ENCODE measurements at places on chromosomes 16 and 17.

DNA sequence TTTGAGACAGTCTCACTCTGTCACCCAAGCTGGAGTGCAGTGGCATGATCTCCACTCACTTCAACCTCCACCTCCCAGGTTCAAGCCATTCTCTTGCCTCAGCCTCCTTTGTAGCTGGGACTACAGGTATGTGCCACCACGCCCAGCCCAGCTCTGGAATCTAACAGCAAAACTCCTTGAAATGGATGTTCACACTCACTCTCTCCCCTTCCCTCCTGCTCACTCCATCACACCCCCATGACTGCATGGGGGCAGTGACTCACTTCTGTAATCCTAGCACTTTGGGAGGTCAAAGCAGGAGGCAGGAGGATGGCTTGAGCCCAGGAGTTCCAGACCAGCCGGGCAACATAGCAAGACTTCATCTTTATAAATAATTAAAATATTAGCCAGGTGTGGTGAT is 11.1 kb upstream of the TFAP4 start:
- no peak for DNase-seq

DNA sequence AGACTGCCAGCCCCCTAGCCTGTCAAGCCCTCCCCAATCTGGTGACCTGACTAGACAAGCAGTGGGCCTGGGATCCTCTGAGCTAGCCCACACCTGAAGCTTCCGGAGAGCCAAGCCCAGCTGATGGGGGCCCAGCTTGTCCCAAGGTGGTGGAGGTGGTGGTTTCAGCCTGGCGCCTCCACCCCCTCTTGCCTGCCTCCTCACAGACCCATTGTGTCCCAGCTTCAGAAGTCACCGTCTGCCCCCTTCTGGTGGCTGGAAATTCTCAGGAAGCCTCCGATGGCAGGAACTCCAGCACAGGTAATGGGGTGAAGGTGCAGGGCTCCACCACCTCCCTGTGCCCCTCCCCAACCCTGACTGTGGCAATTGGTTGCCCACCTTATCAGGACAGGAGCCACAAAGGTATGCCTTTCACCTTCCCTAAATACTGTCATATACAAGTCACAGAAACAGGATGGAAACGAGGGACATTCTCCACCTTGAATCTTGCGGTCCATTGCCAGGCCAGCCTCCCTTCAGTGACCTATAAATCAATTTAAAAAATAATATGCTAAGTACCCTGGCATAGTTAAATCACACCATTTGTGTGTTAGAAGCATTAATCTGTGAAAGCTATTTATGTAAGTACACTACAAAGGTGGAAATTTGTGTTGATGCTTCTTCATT is 66.0 kb upstream of the ZNF423 start:
- DNase-seq = peak; percentile 16

- no peak for DNase-seq
These were observed 39.2 kb downstream of the FTO start for GRCh38 chr16:53743149-53743566.

GRCh38 chr16:78323315-78323714 is 223.9 kb downstream of the WWOX start:
- no peak for DNase-seq

- no peak for DNase-seq
These were observed 2.9 kb downstream of the TMEM170A start for GRCh38 chr16:75461575-75461974.

DNA sequence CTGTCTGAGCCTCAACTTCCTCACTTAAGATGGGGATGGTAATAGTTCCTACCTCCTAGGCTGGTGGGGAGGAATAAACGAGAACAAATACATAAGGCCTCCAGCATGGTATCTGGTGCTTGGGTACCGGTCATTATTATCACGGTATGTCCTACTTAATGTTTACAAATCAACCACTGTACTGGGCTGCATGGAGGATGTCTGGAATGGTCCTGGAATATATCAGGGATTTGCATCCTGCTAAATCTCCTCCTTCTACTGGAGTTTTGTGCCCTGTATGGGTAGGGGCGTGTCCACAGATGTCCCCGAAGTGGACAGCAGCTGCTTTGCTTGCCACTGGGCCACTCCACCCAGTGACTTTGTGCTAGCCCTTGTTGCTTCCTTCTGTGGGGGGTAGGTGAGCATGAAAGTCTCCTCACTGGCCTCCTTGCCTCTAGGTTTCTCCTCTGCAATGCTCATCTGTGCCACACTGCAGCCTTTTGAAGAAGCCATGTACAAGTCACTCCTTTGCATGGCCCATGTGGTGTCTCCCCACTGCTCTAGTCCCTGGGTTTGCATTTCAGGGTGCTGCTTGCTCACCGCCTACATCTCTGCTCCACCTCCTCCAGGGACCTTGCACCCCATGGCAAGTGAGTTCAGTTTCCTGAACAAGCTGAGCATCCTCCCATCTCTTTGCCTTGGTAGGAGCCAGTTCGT is 2.2 kb upstream of the CMIP start:
- no peak for DNase-seq

DNA sequence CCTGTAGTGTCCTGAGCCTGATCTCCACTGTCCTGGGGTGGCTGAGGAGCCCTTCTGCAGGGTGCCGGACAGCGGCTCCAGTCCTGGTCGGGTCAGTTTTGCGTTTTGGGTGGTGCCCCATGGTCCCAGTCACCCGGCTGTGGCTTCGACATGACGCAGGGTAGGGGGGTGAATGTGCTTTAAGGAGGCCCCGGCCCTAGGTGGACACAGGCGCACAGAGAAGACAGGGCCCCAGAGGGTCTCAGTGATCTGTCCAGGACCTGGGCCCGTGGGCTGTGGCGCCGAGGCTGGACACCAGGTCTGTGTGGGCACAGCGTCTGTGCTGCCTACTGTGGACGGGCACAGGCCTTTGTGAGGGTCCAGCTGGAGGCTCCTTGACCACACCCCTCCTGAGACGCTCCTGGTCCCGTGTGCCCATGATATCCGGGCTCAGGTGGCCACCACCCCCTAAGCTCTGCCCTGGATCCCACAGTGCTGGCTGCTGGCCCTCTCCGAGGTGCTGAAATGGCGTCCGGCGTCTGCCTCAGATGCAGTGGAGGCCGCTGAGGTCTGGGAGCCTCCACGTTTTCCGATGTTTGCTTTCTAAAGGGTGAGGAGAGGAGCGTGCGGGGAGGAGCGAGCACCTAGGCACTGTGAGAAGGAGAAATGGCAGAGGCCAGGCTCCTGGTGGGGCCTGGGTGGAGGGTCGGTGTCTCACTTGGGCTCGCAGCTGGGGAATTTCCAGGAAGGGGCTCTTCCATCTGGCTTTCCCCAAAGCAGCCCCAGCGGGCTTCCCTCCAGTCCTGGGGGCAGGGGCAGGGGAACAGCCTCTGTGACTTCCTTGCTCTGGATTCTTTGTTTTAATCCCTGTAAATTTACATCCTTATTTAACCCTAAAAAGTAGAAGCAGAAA is 56.1 kb upstream of the ACSF3 start:
- no peak for DNase-seq

DNA sequence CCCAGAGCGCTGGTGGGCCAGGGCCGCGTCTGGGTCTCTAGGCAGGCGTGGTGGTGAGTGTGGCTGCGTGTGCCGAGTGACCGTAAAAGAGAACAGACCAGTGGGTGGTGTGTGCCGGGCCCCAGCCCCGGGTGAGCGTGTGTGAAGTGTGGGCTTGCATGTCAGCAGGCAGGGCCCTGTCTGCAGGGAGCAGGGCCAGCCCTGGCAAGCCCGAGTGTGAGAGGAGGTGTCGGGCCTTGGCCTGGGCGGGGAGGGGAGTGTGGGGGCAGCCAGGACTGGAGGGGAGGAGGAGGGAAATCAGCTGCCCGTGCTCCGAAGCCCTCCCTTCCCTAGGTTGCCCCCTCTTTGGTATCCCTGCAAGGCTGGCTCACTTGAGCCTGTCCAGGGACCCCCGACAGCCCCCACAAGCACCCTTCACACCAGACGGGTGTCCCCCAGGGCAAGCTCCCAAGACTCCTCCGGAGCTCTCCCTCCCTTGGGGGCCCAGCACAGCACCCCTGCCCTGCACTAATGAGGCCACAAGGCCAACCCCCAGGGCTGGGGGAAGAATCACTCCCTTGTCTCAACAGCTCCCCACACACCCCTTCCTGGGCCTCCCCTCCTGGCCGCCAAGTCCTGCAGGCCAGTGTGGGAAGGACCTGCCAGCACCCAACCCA is 1.9 kb downstream of the USH1G start:
- no peak for DNase-seq

- no peak for DNase-seq
These were observed 61.1 kb downstream of the SOCS1 start for GRCh38 chr16:11194913-11195312.

- no peak for DNase-seq
These were observed 156.4 kb downstream of the C16orf95 start for GRCh38 chr16:87160701-87161337.

DNA sequence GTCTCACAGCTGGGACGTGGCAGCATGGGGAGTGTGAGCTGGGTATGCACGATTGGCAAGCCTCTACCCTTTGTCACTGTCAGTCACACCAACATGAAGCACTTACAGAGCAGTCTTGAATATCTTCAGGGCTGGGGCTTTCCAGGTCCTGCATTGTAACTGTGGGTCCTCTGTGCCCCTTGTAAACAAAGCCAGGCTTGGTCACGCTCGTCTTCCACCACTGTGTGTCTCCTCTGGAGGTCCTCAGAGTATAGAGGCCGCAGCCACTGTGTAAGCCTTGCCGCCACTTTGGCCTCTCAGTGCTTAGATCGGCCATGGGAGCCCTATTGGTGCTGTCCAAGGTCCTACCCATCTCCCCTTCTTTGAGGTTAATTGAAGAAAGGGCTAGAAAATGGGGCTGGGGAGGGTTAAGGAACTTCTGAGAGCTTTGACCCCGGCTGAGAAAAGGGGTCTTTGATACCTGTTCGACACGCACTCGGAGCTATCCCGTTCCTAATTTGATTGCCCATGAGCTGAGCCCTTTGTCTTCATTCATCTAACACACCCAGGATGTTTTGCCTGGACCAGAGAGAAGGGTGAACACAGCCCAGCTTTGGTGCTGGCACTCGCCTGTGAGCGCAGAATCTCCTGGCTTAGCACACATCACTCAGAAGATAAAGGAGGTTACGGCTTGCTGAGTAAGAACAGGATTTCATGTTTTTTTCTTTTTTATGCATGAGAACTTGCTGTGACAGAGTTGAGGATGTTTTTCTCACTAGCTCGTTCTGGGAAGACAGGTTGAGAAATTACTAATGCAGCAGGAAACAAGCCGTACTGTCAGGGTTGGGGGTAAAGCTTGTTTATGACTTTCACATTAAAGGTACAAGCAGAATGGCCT is 267.9 kb downstream of the CPPED1 start:
- DNase-seq = no peak

Measured in stimulated activated CD4-positive, alpha-beta T cell treated with anti-CD3 and anti-CD28 coated beads, Interleukin-2, amount 100 ng/mL, for 4 hours (primary cell).